ENCODE measurements at places on chromosomes 12 and 14.

DNA sequence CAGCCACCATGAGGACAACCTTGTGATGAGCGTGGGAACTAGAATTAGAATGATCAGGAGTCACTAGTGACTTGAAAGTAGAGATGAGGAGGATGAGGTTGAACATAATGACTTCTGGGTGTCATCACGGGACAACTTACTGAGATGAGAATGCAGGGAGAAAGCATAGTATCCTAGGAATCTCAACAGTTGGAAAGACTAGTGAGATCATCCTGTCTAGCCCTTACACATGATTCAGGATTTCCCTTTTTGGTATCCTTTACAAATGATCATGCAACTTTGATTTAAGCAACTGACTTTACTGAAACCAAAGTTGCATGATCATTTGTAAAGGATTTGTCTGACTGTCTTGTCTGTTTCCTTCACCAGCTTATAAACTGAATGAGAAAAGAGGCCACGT lies 51.8 kb upstream of the HIF1A start:
- no peak for DNase-seq

GRCh38 chr14:53055003-53055402 lies 98.1 kb downstream of the DDHD1 start:
- DNase-seq = peak; percentile 6

DNA sequence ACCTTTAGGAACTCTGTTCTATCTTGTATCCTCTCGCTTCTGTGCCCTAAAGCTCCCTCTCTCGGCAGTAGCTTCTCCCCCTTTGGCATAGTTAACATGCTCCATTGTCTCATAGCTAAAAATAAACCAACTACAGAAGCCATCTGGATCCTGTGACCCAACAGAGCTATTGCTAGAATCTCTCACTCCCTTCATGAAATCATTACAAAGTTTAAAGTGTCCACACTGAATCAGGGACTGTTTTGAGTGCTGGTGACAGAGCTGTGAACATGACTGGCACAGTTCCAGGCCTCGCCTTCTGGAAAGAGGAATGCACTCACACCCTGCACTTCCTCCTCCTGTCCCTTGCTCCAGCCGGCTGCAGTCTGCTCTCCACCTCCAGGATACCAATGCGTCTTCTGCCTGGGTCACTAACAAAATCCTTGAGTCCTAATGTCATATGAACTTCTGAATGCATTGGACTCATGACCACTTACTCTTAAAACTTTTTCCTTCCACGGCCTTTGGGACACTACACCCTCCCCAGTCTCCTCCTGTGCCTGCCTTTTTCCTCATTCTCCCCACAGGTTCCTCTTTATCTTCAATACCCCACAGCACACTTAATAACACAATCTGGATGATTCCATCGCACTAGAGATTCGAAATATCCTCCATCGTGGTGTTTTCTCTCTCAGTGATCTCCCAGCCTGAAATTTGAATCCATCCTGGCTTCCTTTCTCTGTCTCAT lies 13.2 kb downstream of the PLBD1 start:
- peak; percentile 44 for DNase-seq

DNA sequence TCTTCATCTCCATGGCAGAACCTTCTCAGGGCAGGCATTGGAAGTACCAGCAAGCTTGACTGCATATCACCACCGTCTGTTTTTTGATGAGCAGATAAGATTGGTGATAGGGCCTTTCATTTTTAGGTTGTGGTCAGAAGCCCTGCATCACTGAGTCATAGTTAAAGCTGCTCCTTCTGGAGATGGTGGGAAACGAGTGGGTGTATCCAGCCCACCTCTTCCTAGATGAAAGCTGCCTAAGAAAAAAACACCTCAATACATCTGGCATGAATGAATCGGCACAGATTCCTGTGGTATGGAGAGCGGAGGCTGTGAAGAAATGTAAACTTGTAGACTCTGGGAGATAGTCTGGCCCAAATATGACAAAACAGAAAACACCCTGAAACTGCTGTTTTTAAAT lies 248.7 kb upstream of the EGLN3 start:
- DNase-seq = no peak

DNA sequence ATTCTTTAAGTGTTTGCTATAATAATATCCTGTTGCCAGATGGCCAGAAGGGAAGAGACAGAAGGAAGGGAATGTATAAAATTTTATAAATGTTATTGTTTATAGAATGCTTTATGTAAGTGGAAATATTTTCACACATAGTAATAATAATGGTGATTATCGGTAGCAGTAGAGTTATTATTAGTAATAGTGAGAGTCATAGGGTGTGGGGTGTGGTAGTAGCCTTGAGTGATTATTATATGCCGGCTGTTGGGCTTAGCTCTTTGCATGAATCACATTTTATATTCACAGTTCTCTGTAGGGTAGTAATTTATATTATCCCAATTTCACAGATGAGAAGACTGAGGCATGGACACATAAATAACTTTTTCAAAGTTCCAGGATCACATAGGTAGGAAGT lies 391.4 kb downstream of the C12orf75 start:
- DNase-seq = no peak
